ENCODE measurements at places on chromosomes 11 and 22. TPM values are rescaled to one million over a fixed set of nuclear protein-coding genes. Genes with fewer than 3 reads are reported as not detected.

GRCh38 chr11:13358596-13359270 is 81.1 kb downstream of the BMAL1 start:
- H3K4me3 ChIP-seq: no peak overlapping the region
- no peaks in the 10 kb centered on the region for H3K27me3 ChIP-seq
- H3K36me3 ChIP-seq: peaks cover 44% of the 10 kb centered on the region
- no peak for DNase-seq

DNA sequence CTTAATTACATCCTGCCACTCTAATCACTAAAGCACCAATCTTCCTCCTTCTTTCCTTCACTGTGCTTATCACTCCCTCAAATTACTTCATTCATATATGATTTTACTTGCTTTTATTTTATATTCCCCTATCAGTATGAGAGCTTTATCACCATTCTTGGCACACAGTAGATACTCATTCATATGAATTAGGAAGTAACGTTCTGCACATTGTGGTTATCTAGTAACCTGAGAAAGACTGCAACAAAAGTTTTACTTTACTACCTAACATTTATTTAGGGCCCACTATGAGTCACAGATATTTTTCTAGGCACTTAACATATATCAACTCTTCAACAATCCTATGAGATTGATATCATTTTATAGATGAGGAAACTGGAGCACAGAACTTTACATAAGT is 1559.9 kb upstream of the TENM4 start:
- no peak overlapping the region for H3K4me3 ChIP-seq
- no peak overlapping the region for H3K27ac ChIP-seq
- peaks cover 9% of the 10 kb centered on the region for H3K4me1 ChIP-seq
- no peaks in the 10 kb centered on the region for H3K36me3 ChIP-seq
- H3K27me3 ChIP-seq: no peaks in the 10 kb centered on the region

The OR52A1 gene
- total RNA-seq: not detected

GRCh38 chr11:95716266-95716665 is 73.3 kb downstream of the FAM76B start:
- H3K27me3 ChIP-seq: no peaks in the 10 kb centered on the region
- no peak overlapping the region for H3K27ac ChIP-seq
- no peaks in the 10 kb centered on the region for H3K36me3 ChIP-seq
- H3K4me3 ChIP-seq: no peak overlapping the region

DNA sequence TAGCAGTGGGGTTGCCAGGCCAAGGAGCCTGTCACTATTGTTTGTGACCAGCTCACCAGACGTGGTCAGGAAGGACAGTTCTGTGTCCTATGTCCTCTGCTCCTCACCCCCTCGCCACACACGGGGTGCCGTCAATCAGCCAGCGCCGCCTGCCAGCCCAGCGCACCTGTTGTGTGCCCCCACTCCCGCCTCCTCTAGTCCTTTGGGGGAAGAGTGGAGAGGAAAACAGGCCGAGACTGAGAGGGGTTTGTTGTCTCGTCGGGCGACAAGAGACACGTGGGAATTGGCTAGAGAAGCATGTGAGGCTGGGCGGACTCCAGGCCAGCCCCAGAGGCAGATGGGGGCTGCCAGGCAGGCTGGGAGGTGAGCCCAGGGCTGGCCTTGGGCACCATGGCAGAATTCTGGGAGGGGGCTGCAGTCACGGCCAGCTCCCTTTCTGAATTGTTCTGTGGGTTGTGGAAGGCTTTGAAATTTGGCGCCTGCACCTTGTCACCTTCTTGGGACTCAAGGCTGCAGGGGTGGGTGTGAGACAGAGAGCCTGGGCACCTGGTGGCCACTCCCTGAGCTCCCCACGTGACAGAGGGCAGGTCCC is 3.1 kb upstream of the KCNQ1OT1 start:
- H3K27me3 ChIP-seq: no peaks in the 10 kb centered on the region
- H3K36me3 ChIP-seq: no peaks in the 10 kb centered on the region
- DNase-seq: no peak
- no peaks in the 10 kb centered on the region for H3K4me1 ChIP-seq

- DNase-seq: peak; percentile 87
- H3K27ac ChIP-seq: peak overlapping the region; percentile 79
- no peaks in the 10 kb centered on the region for H3K27me3 ChIP-seq
These were observed 72.0 kb downstream of the SYN3 start for GRCh38 chr22:32985899-32986765.

DNA sequence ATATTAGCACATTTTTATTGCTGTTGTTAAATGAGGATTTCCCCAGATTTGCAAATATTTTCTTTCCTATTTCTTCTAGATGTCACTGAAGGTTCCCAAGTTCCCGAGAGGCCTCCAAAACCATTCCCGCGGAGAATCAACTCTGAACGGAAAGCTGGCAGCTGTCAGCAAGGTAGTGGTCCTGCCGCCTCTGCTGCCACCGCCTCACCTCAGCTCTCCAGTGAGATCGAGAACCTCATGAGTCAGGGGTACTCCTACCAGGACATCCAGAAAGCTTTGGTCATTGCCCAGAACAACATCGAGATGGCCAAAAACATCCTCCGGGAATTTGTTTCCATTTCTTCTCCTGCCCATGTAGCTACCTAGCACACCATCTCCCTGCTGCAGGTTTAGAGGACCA is 17.5 kb downstream of the MCAM start:
- no peaks in the 10 kb centered on the region for H3K27me3 ChIP-seq
- H3K36me3 ChIP-seq: peaks cover 67% of the 10 kb centered on the region
- no peak overlapping the region for H3K4me3 ChIP-seq

DNA sequence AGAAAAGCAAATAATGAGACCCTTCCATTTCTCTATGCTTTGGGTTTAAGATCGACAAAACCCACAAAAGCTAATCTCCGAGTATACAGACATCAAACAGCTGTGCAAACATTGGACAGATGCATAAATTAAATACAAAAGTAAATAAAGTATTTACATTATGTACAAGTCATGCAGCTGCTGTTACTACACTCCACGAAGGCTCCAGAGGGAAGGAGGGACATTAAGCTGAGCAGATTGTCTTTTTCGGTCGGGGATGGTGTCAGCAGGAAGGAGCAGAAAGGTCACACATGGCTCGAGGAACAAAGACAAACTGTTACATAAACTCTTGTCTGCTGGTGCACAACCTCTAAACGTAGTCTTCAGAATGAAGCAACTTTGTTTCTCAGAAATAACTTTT is 88.8 kb upstream of the BARX2 start:
- peaks cover 9% of the 10 kb centered on the region for H3K27me3 ChIP-seq
- H3K36me3 ChIP-seq: no peaks in the 10 kb centered on the region
- H3K4me1 ChIP-seq: peaks cover 14% of the 10 kb centered on the region
- H3K4me3 ChIP-seq: no peak overlapping the region
- no peak for DNase-seq

The SYT13 gene
- not detected for total RNA-seq

The SLC22A6 gene
- not detected for total RNA-seq

The MRGPRF gene
- not detected for total RNA-seq

The TRIM49 gene
- total RNA-seq: not detected

DNA sequence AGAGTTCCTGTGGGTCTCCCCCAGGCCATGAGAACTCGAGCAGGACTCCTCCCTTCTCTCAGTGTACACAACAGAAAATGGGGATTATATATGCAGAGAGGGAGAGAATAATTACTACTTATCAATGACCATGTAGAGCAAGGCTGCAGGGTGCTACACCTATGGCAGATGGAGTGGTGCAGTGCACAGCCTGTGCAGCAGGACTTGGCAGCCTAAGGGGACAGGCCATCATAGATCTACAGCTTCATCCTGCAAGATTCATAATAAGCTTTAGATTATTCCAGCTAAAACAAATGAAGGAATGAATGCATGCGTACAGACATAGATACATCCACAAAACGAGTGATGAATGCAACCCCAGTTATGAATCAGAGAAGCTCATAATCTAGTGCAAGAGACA is 8.4 kb upstream of the TP53I11 start:
- H3K27me3 ChIP-seq: no peaks in the 10 kb centered on the region
- no peak overlapping the region for H3K27ac ChIP-seq
- no peak for DNase-seq
- H3K4me3 ChIP-seq: no peak overlapping the region
- no peaks in the 10 kb centered on the region for H3K36me3 ChIP-seq

- H3K27me3 ChIP-seq: no peaks in the 10 kb centered on the region
- H3K27ac ChIP-seq: no peak overlapping the region
These were observed 1.6 kb upstream of the ANO1 start for GRCh38 chr11:70076461-70076931.

The CHADL gene
- total RNA-seq: 0.52 TPM

DNA sequence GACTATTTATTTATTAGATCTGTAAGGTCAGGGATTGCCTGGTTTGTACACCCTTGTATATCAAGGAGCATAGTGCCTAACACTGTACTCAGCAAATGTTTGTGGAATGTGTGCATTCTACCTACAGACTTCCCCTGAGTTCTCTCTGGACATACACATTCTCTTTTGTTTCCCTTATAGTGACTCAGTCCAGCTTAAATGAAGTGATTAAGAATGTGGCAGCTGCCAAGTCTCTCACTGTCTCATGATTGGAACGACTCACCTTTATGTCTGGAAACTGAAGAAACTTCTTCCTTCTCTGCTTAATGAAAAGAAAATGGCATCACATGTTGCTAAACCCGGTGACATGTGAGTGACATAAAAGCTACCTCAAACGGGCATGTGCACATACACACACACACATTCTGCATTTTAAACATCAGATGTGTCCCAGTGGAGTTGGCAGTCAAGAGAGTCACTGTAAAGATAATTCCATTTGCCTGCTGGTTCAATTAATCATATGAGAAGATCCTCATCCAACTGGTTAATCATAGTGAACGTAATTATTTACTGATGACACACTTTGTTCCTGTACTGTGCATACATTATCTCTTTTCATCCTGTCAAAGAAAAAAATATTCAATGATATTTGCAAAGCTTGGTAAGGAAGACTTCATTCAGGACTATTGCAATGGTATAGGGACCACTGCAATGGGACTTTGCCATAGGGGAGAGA is 42.8 kb downstream of the GLYAT start:
- no peak overlapping the region for H3K27ac ChIP-seq
- no peaks in the 10 kb centered on the region for H3K27me3 ChIP-seq
- peak; percentile 37 for DNase-seq

- no peaks in the 10 kb centered on the region for H3K36me3 ChIP-seq
- DNase-seq: peak; percentile 39
- no peak overlapping the region for H3K27ac ChIP-seq
- H3K27me3 ChIP-seq: no peaks in the 10 kb centered on the region
- no peak overlapping the region for H3K4me3 ChIP-seq
These were observed 125.2 kb upstream of the SNX19 start for GRCh38 chr11:131041331-131042040.

DNA sequence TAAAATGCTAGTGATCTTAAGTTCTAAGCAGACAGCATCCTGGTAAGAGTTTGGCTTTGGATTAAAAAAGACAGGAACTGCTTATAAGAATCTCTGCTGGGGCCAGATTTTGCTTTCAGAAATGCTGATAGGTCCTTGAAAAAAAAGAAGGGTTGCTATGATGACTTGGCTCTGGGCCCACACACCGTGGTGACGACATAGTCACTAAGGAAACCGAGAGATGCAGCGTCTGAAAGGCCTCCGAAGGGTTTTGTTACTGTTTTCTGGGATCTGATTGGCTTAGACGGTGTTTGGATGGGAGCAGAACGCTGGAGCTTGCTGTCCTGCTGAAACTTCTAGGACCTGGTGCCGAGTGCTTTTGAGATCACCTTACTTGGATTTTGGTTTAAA is 8.4 kb downstream of the FAM118A start:
- H3K36me3 ChIP-seq: peaks cover 10% of the 10 kb centered on the region
- peak; percentile 46 for DNase-seq
- no peak overlapping the region for H3K27ac ChIP-seq
- no peaks in the 10 kb centered on the region for H3K27me3 ChIP-seq
- no peak overlapping the region for H3K4me3 ChIP-seq

GRCh38 chr11:35681163-35681767 is 18.7 kb downstream of the TRIM44 start:
- H3K4me1 ChIP-seq: peaks cover 32% of the 10 kb centered on the region
- H3K27me3 ChIP-seq: no peaks in the 10 kb centered on the region
- no peak overlapping the region for H3K4me3 ChIP-seq
- peaks cover 14% of the 10 kb centered on the region for H3K36me3 ChIP-seq

DNA sequence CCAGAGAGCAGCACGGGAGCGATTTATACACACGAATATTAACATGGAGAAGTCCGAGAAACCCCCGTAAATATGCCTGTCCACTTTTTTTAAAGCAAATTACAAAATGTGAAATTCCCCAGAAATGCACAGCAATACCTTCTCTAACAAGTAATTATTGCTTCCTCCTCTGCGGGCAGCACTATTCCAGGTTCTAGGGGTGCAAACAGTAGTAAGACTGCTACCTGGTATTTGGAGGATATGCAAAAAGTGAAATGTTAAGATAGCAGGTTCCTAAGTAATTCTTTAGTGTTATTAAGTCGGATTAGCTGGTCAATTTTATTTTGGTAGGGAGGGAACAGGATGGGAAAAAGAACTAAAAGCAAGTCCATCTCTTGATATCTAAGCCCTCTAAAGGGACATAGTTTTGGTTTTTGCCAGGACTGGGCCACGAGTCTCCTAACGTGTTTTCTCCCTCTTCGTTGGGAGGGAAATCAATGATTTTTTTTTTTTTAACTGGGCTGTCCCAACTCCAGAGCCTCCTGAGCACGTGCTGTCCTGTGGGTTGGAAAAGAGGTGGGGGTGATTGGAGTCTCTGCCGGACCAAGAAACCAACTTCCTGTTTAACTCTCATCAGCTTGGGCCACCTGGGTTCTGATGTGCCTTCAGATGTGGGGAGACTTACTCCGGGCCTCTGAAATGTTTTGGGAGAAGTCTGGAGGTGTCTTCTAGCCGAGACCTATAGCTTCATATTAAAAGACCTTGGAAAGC is 1.7 kb upstream of the XBP1 start:
- H3K27me3 ChIP-seq: no peaks in the 10 kb centered on the region
- no peak for DNase-seq
- peaks cover 13% of the 10 kb centered on the region for H3K4me1 ChIP-seq
- peaks cover 41% of the 10 kb centered on the region for H3K36me3 ChIP-seq
- peak overlapping the region; percentile 87 for H3K4me3 ChIP-seq

DNA sequence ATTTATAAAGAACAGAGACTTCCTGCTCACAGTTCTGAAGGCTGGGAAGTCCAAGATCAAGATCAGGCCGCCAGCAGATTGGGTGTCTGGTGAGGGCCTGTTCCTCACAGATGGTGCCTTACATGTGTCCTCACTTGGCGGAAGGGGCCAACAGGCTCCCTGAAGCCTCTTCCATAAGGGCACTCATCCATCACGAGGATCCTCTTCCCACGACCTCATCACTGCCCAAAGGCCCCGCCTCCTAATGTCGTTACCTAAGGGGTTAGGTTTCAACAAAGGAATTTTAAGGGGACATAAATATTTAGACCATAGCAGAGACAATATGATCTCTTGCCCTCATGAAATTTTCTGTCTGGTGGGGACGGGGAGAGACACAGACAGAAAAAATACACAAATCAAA is 18.6 kb downstream of the TP53AIP1 start:
- no peak for DNase-seq
- H3K27ac ChIP-seq: no peak overlapping the region
- H3K4me3 ChIP-seq: no peak overlapping the region

- peaks cover 17% of the 10 kb centered on the region for H3K4me1 ChIP-seq
- DNase-seq: no peak
- H3K36me3 ChIP-seq: no peaks in the 10 kb centered on the region
- no peak overlapping the region for H3K4me3 ChIP-seq
- H3K27ac ChIP-seq: no peak overlapping the region
These were observed 33.5 kb downstream of the MMP7 start for GRCh38 chr11:102497061-102497460.

GRCh38 chr22:32815943-32816342 is 14.4 kb downstream of the TIMP3 start:
- H3K27ac ChIP-seq: no peak overlapping the region
- no peaks in the 10 kb centered on the region for H3K27me3 ChIP-seq
- no peak overlapping the region for H3K4me3 ChIP-seq
- no peak for DNase-seq

The MS4A12 gene
- total RNA-seq: not detected

All from MCF 10A (cell line).